ENCODE measurements at places on chromosomes 4 and X.

DNA sequence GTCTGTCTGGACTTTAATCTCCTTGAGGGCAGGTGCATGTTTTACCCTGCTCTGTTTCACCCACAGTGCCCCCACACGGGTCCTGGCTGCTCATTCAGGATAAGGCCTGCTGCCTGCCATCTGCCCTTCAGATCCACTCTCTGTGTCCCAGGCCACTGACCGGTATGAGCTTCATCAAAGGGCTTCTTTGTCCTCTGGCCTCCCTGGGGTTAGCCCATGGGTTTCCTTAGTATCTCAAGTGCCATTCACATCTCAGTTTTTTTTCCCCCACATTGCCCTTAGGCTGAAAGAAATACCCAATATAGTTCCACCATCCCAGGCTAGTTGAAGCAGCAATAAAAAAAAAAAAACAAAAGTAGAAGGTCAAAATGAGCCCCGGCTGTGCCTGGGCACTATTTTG lies 9.3 kb downstream of the CD99L2 start:
- no peak for DNase-seq

DNA sequence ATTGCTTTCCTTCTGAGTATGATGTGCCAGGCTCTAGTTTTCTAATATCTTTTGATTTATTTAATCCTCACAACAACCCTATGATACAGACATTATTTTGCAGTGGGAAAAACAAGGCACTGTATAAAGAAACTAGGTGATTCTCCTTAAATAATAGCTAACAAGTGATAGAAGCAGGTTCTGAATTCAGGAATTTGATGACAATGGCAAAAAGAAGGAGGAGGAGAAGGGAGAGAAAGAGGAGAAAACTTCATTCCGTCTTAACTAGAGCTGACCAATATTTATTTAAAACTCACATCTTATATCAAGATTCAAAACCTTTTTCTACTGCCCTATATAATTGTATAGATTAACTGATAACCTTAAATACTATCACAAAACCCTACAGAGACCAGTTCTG lies 1477.1 kb upstream of the PCDH7 start:
- DNase-seq = no peak

DNA sequence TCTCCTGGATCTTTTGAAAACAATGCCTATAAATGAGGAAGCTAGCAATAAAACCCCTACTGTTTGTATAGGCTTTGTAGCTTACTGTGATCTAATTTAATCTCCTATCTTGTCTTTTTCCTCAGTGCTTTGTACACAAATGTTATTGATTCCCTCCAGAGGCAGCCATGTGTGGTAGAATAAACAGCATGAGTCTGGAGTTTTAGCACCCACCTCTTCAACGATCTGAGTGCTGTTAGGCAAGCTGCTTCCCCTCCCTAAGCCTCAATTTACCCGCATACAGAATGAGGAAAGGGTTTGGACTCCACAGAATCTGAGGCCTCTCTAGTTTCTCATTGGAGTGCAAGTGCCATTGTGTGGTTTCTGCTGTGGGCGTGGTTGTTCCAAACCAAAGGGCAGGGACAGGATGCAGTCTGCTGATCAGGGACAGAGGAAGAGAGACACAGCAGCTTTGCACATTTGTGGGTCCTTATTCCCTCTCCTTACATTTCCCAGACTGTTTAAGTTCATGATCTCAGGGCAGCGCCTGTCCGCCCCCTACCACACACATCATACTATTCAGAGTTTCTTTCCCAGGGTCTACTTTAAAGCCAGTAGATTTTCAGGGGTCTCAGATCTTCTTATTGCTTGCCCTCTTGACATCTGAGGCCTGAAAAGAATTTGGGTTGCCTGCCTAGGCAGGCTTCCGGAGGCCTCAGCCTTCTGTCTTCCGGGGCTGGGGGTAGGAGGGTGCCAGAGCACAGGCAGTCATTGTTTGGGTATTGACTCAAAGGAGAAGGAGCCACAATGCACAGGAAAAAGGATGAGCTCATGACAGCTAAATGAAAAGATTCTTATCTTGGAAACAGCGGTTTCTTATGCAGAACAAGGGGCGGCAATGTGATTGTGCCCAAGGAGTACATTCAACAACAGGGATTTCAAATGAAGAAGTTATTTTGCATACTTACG lies 114.9 kb upstream of the TEX13D start:
- DNase-seq = peak; percentile 45

DNA sequence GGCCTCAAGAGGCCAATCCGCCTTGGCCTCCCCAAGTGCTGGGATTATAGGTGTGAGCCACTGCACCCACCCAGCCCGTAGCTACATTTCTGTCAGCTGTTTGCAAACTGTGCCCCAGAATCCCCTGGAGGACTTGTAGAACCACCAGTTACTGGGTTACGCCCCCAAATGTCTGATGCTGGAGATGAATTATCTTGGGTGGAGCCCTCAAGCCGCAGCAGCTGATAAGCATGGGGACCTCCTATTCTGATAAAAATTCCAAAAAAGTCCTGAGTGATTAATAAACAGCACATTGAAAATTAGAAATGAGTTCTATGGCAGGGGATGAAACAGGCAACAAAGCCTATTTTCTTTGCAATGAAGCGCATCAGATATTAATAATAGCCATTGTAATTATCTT lies 105.0 kb downstream of the PTTG2 start:
- no peak for DNase-seq

DNA sequence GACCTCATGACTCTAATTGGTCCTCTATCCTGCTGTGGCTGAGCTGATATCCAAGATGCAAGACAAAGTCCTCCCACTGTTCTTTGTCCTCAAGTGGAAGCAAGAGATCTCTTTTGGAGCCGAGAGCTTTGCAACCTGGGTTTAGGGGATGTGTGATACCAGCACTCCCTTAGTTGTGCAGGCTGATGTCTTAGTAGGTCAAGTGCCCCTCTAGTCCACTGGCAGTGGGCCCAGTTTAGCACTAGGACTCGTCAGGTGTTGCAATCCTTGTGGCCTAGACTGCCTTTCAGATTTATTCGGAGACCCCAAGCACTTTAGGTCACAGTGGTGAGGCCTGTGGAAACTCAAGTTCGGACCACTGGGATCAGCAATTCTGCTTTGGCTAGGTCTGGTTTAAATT lies 64.0 kb downstream of the GPRASP3 start:
- no peak for DNase-seq

DNA sequence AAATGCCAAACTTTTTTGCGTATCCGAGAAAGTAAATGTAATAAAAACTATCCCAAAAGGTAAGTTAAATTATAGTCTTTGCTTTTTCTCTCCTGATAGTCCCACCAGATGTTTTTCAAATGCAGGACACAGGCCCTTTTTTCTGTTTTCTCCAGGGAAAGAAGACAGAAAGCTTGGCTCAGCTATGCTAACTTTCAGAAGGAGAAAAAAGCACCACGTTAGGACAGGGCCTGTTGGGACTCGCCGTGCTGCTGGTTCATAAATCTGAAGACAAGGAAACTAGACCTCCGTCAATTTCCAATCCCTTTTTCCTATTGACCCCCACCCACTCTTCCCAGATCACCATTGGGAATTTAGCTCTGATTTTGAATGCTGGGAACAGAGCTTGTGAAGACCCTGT lies 220.9 kb upstream of the SFRP2 start:
- no peak for DNase-seq

GRCh38 chrX:68881911-68882310 lies 53.1 kb downstream of the EFNB1 start:
- DNase-seq = no peak

DNA sequence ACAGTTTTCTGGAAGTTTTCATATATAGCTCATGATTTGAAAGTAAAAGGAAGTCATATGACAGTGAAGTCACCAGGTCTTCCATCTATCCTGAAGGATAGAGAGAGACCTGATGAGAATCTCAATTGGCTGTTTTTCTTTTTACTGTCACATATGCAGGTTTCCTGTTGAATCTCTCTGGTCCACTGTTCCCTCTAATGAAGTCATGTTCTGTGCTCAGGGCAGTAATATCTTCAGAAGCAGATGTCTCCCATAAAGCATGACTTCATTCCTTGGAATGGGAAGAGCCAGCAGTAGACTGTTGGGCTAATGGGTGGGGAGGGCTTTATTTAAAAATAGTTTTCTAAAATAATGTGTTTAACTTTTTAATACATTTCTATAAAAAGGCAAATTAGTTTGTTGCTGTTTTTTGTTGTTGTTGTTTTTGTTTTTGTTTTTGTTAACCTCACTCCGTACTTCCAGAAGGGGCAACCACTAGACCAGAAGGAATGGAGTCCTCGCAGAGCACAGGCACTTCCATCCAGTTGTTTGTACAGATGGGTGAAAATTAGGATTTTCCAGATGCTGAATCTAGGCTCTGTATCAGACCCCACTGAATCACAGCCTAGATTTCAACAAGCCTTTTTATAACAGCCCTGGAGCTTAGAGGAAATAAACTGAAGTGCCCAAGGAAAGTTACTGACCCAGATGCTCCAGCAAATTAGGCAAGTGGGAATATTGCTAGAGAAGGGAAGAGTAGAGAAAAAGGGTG lies 54.2 kb downstream of the AWAT2 start:
- no peak for DNase-seq

DNA sequence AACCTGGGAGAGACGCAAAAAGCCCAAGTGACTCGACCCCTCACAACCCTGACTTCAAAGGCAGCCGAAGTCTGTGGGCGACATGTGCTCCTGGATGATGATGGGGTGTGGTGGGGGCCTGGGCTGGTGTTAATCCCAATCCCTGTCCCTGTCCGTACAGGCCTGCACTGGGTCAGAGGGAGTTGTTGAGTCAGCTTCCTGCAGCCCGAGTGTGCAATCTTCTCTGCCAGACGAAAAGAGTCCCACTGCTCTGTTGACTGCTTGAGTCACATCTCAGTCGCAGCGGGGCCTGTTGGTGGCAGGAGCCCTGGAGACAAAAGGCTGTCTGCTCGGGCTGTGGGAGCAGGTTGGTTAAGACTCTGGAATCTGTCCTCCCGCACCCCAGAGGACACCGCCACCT lies 10.3 kb downstream of the FAM3A start:
- no peak for DNase-seq

DNA sequence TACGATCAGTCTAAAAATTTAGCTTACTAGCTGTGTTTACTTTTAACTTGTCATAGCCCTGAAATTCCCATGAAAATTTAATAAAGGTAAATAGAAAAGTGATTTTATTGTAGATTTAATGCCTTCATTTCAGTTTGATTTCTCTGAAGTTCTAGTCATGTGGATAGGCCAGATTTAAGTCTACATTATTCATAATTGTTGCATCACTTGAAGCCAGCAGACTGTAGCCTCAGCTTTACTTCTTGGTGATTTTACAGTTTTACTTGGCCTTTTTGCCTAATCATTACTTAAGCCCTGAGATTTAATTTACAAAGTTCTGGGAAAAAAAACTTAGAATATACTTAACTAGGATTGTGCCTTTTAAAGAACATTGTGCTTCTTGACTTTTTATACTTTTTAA lies 73.5 kb upstream of the FHDC1 start:
- no peak for DNase-seq

DNA sequence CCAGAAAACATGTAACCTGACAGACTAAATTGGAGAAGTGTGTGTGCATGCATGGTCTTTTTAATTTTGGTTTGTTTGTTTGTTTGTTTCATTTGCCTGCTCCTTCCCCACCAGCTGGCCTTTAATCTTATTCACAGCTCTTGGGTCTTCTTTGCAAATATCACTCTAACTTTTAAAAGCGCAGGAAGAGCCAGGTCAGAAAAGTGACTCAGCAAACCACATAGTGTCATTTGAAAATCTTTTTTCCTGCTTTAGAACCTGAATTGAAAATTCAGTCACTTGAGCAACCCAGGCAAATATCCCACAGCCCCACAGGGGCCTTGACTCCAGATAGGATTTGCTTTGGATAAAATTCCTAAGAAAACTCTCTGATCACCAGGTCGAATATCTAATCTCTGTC lies 4.6 kb downstream of the TMEM255A start:
- no peak for DNase-seq

GRCh38 chr4:83132065-83132464 lies 17.5 kb upstream of the PLAC8 start:
- no peak for DNase-seq

DNA sequence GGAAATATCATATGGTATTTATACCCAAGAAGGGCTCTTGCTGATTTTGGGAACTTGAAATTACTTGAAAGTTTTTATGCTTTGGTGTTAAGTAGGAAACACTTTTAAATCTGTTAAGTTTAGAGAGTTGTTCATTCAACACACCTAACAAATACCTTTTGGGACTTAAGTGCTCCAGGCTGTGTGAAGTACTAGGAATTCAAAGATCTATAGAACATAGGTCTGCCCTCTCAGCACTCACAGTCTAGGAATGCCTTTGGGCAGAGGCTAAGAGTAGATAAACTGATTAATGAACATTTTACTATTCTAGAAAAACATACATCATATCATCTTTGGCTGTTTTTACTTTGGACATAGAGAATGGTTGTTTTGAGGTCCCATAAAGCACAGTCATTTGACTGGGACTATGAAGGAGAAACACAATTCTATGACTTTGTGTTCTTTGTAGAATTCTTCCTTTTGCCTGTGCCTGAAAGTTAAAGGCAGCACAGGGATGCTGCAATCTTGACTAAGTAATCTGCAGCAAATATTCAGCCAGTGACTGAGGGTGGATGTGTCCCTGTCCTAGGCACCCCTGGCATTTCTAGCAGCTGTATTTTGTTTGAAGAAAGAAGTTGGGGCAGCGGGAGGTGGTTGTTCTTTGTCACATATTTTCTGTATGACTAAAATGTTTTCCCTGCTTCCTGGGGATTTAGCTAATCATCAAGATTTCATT lies 8.3 kb downstream of the BMP3 start:
- DNase-seq = no peak

DNA sequence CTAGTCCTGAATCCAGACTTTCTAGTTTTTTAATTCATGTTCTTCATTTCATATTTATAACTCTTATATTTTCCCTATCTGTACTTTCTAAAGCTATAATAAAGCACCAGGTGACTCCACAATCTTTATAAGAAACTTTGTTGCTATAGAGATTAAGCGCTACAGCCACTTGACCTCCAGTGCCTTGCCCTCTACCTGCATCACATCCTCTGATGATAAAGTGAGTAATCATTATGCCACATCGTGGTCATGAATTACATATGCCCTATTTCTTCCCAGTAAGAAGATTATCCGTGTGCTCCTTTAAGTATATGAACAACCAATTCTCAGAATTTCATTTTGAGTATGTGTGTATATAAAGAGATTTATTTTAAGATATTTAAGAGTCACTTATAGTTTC lies 6.8 kb upstream of the DYNLT3 start:
- no peak for DNase-seq

DNA sequence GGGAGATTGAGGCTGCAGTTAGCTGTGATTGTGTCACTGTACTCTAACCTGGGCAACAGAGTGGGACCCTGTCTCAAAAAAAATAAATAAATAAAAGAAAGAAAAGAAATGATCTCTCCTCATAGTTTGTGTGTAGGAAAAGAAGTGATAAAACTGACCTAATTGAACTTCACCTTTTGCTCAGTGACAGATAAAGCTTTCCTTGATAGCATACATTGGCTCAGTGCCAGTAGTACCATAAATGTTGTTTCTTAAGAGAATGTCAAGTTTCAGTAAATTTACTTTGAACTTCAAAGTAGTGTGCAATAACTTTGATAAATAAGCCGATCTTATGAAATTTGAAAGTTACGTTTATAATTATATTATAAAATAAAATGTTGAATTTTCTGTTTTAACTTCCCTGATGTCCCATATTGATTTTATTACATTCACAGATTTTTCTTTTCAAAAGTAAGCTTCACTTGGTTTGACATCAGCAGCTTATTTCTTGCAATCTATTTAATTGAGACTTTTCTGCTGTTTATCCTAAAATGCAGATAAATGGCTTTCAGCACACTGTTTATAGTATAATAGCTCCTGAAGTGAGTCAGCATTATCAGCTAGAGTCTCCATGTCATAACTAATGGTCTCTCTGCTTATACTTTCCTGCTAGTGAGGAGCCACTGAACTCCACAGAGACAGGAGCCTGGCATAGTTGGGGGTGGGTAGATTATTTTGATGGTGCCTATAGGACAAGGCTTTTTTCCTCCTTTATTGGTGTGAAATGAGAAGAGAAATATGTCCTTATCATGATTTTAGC lies 330.1 kb downstream of the BMPR1B start:
- DNase-seq = no peak

Data from activated CD4-positive, alpha-beta T cell treated with anti-CD3 and anti-CD28 coated beads, Interleukin-2, amount 50 U/mL, for 4 hours (primary cell).